Renal pelvis (tissue), 12 donors: ENCODE measurements at places on chromosomes 2 and 18. TPM values are rescaled to one million over a fixed set of nuclear protein-coding genes. Genes with fewer than 3 reads are reported as not detected.

The RAB6D gene
- 1.7 TPM for polyA plus RNA-seq

The TXNDC2 gene
- 0.07 TPM for polyA plus RNA-seq

The SIX2 gene
- 11.8 TPM for polyA plus RNA-seq

The TLX2 gene
- polyA plus RNA-seq = 0.06 TPM

The DNAH7 gene
- polyA plus RNA-seq = 14.0 TPM

The ANKRD30BL gene
- polyA plus RNA-seq = 0.52 TPM

The TRABD2A gene
- 0.36 TPM for polyA plus RNA-seq

GRCh38 chr2:161090411-161090810, 69.8 kb upstream of the TANK start:
- DNase-seq = no peak

- no peak for DNase-seq
These were observed 32.2 kb downstream of the RFX8 start for GRCh38 chr2:101442667-101443061.

GRCh38 chr2:219210196-219210885, 3.8 kb downstream of the ZFAND2B start:
- no peak for DNase-seq

DNA sequence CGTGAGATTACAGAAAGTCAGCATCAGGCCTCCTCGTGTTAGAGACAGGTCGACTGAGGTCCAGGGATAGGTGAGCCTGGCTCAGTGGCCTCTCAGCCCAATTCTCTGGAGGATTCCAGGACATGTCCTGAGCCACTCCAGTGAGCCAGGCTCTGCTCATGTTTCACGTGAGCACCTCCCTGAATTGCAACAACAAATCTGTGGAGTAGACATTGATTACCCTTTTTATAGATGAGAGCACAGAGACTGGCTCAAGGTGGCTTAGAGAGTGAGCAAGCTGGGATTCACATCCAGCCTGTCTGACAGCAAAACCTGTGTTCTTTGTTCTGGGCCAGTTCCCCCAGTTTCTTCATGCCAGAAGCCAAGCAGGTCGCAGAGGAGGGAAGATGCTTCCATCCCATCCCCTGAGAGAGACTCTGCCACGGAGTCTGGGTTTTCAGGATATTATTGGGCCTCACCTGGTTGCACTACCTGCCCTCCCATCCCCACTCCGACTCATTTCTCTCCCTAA, 46.4 kb downstream of the HS1BP3 start:
- no peak for DNase-seq

- DNase-seq = no peak
These were observed 28.0 kb downstream of the EMILIN2 start for GRCh38 chr18:2874765-2875164.

DNA sequence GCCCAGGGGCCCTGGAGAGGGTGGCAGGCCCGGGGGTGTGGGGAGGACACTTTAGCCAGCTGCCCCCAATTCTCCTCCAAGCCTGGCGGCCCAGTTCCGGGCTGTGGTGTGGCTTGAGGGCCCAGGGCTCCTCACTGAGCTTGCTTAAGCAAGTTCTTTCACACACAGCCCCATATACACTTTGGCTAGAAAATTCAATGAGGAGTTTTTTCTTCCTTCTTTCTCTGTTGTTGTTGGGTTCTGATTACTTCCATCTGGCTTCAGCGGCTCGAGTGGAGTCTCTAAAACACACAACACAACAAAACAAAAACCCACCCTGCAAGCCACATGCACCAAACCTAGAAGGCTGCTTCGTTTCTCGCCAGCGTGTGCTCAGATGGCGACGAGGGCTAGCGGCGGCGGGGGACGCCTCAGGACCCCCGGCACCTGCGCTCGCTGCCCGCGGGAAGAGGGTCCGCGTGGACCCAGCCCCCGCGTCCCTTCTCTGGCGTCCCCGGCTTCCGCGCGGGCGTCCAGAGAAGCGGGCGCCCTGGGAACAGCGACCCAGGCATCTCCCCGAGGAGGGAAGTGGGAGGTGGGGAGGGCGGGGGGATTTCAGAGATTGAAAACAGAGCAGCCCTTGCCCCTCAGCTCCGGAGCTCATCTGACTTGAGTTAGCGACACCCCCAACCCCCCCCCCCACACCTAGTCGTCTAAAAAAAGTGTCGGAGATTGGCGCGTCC, 577 bp upstream of the GLI2 start:
- DNase-seq = no peak

DNA sequence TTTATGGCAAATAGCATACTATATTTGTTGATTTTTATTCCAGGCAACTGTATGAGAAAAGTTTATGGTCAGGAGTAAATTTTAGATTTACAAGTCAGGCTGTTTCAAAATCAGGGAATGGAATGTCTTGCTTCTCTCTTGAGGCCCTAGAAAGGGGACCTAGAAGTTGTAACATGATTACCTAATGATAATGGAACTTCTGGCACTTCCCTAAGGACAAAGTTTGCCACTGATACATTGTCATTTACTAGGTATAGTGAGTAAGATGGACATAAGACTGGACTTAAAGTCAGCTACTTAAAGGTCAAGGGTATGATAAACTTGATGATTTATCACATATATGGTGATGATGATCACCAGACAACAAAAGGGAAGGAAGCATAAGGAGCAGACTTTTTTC, 103.3 kb upstream of the VRK2 start:
- peak; percentile 4 for DNase-seq

DNA sequence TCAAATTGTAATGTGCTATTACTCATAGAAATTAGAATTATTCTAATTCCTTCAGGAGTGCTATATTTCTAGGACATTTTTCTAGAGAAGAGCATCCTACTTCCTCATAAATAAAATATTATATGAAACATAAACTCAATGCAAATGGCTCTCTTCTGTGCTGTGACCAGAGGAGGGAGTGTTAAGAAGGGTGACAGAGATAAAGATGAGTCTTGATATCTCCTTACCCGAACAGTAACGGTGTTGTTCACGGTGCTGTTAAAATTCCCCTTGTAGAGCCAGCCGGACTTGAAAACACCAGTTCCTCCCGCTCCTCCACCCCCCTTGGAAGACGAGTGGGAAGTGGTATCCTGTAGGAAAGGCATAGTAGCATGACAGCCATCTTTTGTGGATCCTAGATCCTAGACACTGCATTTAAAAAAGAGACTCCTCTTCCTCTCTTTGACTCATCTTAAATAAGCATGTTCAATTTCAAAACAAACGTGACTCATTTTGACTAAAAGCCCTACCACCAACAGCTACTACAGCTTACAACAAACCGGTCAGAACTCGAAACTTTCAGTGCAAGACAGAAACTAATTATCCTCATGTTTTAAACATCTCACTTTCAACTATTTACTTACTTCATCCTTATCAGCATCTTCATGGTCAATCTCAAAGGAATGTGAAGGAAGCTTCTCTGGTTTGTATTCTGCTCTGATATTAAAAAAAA, 156.3 kb downstream of the DOCK10 start:
- DNase-seq = no peak

GRCh38 chr2:173966274-173967098, 1.3 kb upstream of the SP3 start:
- DNase-seq = no peak

DNA sequence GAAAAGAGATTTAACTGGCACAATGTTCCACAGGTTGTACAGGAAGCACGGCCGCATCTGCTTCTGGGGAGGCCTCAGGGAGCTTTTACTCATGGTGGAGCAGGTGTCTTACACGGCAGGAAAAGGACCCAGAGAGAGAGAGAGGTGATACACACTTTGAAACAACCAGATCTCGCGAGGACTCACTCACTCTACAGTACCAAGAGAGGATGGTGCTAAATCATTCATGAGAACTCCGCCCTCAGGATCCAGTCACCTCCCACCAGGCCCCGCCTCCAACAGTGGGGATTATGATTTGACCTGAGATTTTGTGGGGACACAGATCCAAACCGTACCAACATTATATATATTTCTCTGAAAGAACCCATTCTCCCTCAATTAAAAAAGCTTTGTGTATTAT, 79.7 kb upstream of the DOCK10 start:
- DNase-seq = no peak
